NCI-H1105 (cell line): ENCODE measurements at places on chromosomes 3 and 15.

DNA sequence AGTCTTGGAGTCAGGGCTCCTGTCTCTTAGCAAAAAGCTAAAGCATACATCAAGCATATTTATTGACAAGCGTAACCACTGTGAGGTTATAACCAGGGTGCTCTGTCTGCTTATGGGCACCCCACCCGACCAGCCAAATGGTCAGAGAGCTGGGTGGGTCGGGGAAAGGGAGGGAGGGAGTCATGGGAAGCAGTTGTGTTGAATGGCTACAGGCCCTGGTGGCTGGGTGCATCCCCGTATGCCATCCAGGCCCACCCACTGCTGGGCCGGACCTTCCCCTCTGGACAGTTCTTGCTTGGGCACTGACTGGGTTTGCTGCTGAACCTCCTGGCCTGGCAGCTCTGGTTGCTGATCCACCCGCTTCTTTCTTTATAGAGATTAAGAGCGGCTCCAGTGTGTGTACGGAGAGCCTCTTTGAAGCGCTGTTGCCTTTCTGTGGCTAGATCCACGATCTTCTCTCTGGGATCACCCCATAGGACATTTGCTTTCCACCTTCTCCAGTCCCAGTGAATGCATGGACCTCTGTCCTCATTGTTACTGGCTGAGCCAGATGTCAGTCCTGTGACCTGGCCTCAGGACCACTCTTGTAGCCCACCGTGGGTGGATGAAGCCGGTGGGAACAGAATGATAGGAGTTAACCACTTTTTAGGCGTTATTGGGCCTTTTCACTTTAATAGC is 59.6 kb downstream of the SMAD3 start:
- no peak for DNase-seq

- DNase-seq, result no peak
Measured at GRCh38 chr15:45307230-45307924, 55.3 kb downstream of the SLC28A2 start.

DNA sequence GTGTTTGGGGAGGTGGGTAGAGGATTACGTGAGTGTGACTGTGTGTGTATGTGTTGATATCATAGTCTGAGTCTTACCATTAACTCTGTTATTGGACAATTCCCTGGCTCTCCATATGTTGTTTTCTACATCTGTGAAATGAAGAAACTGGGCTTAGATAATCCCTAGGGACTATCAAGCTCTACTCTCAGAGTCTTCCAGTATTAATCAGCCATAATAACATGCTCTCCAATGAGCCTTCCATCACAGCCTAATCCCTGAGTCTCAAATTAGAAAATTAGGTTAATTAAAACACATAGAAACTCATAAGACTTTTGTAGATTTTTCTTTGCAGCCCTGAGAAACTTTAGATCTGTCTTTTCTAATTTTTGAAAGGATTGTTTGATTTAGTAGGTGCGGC is 404.2 kb upstream of the RARB start:
- DNase-seq, result no peak

GRCh38 chr3:178203650-178204049 is 332.6 kb upstream of the KCNMB2 start:
- no peak for DNase-seq

GRCh38 chr15:36136049-36136448 is 443.4 kb upstream of the CDIN1 start:
- DNase-seq, result no peak

- no peak for DNase-seq
Measured at GRCh38 chr15:87293031-87293430, 963.5 kb downstream of the NTRK3 start.

DNA sequence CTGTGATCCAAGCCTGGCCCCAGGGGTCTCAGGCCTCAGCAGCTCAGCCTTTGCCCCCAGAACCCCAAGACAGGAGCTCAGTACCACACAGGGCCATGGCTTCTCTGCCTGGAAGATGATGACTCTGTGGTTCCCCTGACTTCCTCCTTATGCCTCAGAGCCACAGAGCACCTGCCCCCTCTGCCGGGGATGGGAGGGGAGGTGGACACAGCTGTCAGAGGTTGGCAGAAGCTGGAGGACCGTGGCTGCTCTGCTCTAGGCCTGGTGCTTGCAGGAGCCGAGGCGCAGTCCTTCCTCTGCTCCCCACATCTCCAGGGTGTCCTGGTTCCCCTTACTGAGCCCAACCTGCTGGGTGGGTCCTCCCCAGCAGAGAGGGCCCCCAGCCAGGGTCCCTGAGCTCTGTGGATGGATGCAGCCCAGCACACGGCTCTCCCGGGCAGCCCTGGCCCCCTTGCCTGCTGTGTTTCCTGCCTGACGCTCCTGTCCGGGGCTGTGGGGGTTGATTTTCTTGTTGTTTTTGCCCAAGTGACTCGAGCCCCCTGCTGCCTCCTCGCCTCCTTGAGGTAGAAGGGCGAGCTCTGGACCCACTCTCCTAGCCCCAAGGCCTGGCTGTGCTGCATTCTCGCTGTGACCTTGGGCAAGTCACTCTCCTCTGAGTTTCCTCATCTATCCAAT is 36.6 kb downstream of the PSTPIP1 start:
- DNase-seq, result no peak

GRCh38 chr15:73621286-73621826 is 11.8 kb downstream of the NPTN start:
- DNase-seq, result no peak

GRCh38 chr15:99680276-99680675 is 53.0 kb downstream of the LYSMD4 start:
- no peak for DNase-seq

DNA sequence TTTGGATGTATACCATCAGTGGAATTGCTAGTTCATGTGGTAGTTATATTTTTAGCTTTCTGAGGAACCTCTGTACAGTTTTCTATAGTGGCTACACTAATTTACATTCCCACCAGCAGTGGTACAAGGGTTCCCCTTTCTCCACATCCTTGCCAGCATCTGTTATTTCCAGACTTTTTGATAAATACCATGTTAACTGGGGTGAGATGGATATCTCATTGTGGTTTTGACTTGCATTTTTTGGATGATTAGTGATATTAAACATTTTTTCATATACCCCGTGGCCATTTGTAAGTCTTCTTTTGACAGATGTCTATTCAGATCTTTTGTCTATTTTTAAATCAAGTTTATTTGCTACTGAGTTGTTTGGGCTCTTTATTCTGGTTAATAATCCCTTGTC is 455.6 kb upstream of the RARB start:
- DNase-seq, result no peak

DNA sequence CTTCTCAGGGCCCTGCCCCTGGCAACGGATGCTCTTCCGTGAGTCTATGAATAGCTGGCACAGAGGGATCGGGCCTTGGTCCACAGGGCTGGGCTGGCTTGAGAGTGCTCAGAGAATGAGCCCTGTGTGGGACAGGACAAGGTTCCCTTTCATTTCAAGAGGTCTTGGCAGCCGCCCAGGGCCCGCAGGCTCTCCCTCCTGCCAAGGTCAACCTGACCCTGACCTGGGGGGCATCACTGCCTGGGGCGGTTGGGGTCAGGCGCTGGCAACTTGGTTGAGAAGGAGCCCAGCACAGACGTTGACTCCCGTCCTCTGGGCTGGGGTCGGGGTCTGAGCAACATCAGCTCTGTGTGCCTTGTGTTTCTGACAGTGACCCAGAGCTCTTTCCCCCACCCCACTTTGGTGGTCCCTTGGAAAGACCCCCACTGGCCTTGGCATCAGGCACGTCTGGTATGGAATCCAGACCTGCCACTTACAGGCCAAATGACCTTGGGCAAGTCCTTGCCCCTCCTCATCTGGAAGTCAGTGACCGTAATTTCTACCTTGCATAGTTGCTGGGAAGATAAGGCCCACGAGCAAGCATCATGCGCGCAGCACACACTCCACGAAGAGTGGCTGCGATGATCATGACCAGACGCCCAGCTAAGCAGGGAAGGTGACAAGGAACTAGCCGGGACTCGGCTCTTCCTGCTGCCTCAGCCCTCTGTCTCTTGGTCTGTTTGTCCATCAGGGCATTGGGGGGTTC is 36.4 kb downstream of the EPHB3 start:
- no peak for DNase-seq

GRCh38 chr3:88211096-88211890 is 61.5 kb downstream of the C3orf38 start:
- DNase-seq, result no peak

DNA sequence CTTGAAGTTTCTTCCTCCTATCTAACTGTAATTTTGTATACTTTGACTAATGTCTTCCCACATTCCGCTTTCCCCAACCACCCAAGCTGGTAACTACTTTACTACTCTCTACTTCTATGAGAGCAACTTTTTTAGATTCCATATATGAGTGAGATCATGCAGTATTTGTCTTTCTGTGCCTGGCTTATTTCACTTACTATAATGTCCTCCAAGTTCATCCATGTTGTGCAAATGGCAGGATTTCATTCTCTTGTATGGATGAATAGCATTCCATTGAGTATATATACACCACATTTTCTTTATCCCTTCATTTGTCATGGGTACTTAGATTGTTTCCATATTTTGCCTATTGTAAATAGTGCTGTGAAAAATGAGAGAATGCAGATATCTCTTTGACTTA is 78.5 kb upstream of the CCNL1 start:
- no peak for DNase-seq

- DNase-seq, result peak; percentile 28
Measured at GRCh38 chr3:28575100-28575745, 226.6 kb upstream of the AZI2 start.

DNA sequence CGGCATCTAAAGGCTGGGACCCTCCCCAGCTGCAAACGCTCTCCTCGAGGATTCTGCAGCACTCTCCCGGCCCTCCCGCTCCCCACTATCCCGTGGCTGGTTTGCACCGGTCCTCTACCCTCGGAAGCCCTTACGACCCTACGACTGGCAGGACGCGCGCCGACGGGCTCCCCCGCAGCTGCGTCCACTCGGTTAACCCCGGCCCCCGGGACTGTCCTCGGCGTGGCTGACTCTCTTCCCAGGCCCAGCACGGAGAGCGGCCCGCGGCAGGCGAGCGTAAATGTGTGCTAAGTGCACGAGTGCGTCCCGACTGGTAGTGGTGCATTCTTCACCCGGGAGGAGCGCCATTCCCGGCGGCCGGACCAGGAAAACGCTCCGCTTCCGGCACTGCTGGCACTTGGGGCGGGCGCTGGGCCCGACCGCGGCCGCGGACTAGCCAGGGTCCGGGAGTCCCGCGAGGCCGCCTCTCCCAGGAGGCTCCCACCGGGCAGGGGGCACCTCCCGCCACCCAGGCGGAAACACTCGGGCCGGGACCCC is 508 bp downstream of the GORASP1 start:
- no peak for DNase-seq

- no peak for DNase-seq
Measured at GRCh38 chr3:198046120-198046857, 86.3 kb downstream of the LMLN start.

DNA sequence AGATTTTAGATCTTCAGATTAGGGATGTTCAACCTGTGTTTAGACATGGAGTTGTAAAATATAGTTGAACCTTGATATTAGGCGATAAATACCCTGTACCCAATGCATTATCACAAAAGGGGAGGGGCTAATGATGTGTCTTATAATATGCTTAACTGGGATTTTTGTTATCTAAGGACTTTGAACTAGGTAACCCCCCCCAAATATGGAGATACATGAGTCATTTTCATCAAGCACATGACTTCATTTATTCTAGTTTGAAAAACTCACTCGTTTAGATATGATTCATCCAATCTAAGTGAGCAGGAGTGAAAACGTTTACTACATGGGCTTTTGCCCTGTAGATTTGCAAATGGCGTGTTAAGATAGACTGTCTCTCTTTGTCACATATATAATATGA is 212.4 kb downstream of the IL5RA start:
- no peak for DNase-seq

- no peak for DNase-seq
Measured at GRCh38 chr3:192747746-192748145, 20.4 kb upstream of the FGF12 start.

GRCh38 chr15:60760646-60761504 is 281.9 kb upstream of the ICE2 start:
- no peak for DNase-seq

DNA sequence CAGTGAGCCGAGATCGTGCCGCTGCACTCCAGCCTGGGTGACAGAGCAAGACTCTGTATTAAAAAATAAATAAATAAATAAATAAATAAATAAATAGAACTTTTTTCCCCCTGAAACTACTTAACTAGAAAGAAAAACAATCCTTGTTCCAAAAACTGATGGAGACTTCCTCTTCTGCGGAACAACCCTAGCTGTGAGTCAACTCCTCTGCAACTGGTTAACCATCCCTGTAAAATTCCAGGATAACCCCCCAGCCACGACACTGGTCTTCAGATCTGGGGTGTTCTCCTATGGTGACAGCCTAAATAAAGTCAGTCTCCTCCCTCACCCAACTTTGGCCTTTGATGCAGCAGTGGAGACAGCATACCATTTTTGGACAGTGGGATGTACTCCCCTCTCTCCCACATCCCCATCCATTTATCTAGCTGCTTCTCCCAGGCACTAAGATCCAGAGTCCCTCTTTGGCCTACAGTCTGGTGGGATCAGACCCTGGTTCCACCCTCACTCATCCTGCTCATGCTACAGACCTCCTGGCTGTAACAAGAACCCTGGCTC is 352.6 kb downstream of the OCA2 start:
- DNase-seq, result no peak

- DNase-seq, result no peak
Measured at GRCh38 chr3:2097641-2098191, 950 bp upstream of the CNTN4 start.

GRCh38 chr3:113676261-113676660 is 20.2 kb downstream of the USF3 start:
- DNase-seq, result no peak

DNA sequence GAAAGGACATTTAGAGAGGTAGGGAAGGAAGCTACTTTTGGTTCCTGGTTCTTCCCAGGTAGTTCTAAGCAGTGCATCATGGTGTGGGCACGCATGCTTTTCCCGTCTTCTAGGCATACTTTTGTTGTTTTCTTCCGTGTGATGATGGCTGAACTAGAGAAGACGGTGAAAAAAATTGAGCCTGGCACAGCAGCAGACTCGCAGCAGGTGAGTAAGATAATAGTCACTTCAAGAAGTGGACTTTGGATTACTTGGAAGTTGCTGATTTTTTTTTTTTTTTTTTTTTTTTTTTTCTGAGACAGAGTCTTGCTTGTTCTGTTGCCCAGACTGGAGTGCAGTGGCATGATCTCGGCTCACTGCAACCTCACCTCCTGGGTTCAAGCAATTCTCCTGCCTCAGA is 17.9 kb downstream of the FANCD2OS start:
- DNase-seq, result no peak

DNA sequence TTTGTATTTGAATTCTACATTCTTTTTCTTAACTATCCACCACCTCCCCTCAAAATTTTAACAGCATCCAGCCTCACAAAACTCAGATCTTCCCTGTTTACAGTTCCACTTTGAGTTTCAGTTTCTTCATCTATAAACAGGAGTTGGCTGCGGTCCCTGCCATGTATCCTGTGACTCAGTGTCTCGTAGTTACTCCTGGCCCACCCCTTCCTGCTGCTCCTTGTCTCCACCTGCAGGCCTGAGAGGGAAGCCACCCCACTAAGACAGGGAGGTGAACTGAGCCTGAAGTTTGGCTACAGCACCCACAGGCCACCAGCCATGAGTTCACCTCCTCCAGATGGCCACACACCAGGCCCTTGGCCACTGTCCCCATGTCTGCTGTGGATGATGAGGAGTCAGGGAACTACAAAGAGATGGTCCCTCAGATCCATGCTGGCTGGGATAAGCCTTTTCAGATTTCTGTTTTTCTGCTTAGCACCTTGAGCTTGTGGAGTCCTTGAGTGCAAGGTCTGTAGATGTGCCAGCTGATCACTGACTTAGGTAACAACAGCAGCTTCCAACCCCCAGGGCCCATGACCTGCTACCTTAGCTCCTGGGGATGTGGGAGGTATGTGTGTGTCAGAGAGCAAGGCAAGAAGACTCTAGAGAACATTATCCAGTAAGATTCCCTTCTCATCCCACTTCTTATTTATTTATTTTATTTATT is 37.5 kb downstream of the CD86 start:
- DNase-seq, result peak; percentile 6
